ENCODE measurements at places on chromosomes 6 and 20. TPM values are rescaled to one million over a fixed set of nuclear protein-coding genes. Genes with fewer than 3 reads are reported as not detected.
A peak's percentile ranks its signal among the peaks of the same experiment; 100 is the strongest.

DNA sequence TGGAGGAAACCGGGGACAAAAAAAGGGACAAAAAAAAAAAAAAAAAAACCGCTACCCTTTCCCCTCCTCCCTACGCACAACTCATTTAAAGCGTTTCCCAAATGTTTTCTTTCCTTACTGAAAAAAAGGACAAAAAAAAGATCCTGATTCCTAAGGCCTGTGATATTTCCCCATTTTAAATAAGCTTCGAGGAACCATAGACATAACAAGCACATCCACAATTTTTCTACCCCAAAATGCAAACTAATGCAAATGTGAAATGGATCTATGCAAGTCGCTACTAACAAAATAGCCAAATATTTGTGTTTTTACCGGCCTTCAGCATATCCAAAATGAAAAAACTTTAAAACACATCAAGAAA, 1.4 kb upstream of the ZNF217 start:
- DNase-seq: no peak

DNA sequence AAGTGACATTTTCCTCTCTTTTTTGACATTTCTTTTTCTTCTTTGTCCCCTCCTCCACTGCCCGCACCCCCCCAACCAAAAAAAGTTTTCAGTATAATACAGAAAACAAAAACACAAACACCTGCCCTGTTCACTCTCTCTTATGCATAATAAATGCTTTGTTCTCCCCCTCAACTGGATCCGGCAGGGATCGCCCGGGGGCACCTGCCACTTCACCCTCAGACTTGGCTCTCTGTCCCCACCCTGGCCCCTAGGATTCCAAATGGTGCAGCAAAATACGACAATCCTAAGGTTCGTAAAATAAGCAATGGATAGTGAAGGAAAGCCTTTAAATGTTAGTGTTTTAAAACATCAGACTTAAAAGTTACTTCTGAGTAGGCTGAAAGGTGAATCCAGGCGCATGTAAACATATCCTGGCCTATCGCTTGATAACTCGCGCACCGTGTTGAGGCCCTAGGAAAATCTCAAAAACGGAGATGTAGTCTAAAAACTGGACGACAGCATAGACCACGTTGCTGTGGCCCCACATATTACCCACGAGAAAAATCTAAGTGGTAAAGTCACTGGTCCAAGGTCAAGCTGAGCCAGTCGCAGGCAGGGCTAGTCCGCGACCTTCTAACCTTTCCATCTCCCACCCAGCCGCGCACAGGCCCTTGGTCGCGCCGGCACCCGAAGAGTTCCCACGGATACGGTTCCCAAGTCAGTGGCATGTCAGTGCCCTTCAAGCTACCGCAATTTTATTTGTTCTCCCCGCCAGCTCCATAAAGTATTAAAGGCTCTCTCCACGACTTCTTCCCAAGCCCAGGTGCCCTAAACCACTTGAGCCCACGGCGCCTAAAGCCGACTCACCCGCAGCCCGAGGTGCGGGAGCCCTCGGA, 130.8 kb downstream of the OGFRL1 start:
- peak; percentile 15 for DNase-seq

- DNase-seq: no peak
Measured at GRCh38 chr6:41624621-41625380, 13.5 kb upstream of the MDFI start.

DNA sequence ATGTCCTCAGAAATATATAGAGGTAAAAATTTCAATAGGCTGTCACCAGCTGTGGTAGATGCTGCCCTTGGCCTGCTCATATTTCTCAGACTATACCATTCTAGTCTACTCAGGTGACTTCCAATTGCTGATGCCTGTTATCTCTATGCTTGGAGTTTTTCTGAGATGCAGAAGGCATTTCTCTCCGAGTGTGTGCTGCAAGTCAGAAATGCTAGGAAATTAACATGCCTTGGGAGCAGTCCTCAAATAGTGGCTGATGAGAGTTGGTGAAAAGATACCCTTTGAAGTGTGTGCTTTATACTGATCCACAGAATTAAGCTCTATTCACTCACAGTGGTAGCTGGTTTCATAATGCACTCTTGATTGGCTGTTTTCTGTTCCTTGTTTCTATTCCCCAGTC, 43.2 kb upstream of the PKIB start:
- DNase-seq: no peak

DNA sequence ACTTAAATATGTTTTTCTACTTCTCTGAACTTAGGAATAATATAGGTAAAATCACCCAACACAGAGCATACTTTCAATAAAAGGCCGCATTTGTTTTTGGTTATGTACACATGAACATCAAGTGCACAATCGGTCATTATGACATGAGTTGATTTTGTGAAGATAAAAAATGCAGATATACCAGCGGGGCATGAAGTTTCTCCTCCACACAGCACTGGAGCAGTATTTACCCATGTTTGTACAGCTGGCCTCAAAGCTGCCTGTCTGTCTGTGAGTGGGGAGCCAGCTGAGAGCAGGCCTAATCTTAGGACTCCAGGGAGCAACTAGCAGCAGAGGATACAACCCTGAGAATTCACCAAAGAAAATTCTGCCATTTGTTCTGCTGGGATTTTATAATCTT, 206.5 kb downstream of the TPBG start:
- no peak for DNase-seq

DNA sequence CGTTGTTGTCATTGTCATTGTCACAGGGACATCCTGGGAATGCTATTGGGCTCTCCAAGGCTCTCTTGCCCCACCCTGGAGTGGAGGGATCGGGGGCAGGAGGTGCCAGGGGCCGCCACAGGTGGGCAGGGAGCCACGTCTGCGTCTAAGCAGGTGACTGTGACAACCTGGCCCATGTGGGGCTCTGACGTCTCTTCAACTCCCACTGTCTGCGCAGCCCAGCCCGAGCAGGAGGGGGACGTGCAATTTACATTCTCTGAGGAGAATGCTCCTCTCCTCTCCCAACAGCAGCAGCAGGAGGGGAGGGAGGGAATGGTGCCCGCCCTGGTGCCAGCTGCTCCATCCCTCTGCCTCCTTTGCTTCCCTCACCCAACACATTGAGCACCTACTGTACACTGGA, 50.1 kb downstream of the GRM4 start:
- DNase-seq: no peak

GRCh38 chr6:128919412-128920180, 36.7 kb downstream of the LAMA2 start:
- DNase-seq: no peak

The NDRG3 gene
- 46.2 TPM for total RNA-seq

The CAP2 gene
- total RNA-seq: 35.9 TPM

GRCh38 chr20:61748376-61748775, 317.3 kb downstream of the TAF4 start:
- no peak for DNase-seq

The WFDC12 gene
- total RNA-seq: not detected

All from RPMI7951 (cell line).